MCF 10A (cell line): ENCODE measurements at places on chromosomes 7 and 10. TPM values are rescaled to one million over a fixed set of nuclear protein-coding genes. Genes with fewer than 3 reads are reported as not detected.

SPDYE5 gene
- 0.12 and 0.16 TPM in 2 replicates for total RNA-seq

PKD2L1 gene
- total RNA-seq = not detected in 2 replicates

GRCh38 chr7:40527723-40528122, 392.9 kb downstream of the SUGCT start:
- no peak overlapping the region for H3K4me3 ChIP-seq
- H3K27me3 ChIP-seq = no peaks in the 10 kb centered on the region
- no peaks in the 10 kb centered on the region for H3K4me1 ChIP-seq
- no peak for DNase-seq
- no peak overlapping the region for H3K27ac ChIP-seq
- no peaks in the 10 kb centered on the region for H3K36me3 ChIP-seq

GRCh38 chr10:78972160-78972946, 96.4 kb upstream of the ZMIZ1 start:
- peak overlapping the region; percentile 51 for H3K27ac ChIP-seq
- no peaks in the 10 kb centered on the region for H3K27me3 ChIP-seq
- H3K4me1 ChIP-seq = peaks cover 27% of the 10 kb centered on the region
- peak overlapping the region; percentile 78 for H3K4me3 ChIP-seq
- no peaks in the 10 kb centered on the region for H3K36me3 ChIP-seq

DNA sequence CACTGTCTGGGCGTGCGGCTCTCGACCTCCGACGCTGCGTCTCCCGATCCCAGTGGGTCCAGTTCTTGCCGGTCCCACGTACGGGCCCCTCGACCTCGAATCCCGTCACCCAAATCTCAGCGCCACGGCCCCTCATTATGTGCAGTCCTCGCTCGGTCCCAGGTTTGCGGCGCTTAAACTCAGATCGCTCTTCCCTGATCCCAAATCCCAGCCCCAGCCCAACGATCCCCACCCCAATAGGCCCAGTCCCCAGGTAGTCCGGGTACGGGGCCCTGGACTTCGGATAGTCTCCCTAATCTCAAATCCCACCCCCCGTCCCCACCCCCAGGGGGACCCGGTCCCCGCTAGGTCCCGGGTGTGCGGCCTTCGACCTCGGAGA, 666 bp downstream of the HNRNPF start:
- H3K27me3 ChIP-seq = no peaks in the 10 kb centered on the region
- DNase-seq = no peak
- peak overlapping the region; percentile 89 for H3K4me3 ChIP-seq

MYL7 gene
- not detected in 2 replicates for total RNA-seq

DNA sequence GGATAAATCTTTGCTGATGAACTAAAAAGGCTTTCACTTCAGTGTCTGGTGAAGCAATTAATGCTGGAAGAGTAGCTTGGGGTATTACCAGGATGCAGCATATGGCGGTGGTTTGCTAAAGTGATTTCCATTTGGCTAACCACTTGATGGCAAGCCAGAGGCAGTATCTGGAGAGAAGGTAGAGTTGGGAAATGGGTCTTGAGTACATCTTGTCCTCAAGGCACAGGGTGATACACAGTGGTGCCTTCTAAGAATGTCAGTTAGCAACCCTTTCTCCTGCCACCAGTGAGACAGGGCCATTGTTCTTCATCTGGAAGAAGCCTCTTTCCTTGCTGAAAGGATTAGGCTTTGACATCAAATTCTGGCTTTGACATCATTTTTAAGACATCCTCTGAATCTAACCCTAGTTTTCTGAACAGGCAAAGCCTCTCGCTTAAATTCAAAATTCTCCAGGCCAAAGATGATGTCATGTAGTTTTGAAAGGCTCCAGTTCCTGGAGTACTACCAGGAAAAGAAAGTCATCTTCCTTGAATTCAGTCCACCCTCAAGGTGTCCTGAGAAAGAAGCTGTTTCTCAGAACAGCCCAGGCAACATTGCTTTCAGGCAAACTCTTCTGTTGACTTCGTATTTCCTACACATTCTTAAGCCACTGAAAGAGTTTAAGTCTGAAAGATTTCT, 162.4 kb downstream of the ARID5B start:
- H3K36me3 ChIP-seq = peaks cover 76% of the 10 kb centered on the region
- H3K4me3 ChIP-seq = no peak overlapping the region
- peak overlapping the region; percentile 46 for H3K27ac ChIP-seq
- DNase-seq = peak; percentile 41

ANLN gene
- 64.3 and 104 TPM in 2 replicates for total RNA-seq

SFTPA1 gene
- not detected in 2 replicates for total RNA-seq

DNA sequence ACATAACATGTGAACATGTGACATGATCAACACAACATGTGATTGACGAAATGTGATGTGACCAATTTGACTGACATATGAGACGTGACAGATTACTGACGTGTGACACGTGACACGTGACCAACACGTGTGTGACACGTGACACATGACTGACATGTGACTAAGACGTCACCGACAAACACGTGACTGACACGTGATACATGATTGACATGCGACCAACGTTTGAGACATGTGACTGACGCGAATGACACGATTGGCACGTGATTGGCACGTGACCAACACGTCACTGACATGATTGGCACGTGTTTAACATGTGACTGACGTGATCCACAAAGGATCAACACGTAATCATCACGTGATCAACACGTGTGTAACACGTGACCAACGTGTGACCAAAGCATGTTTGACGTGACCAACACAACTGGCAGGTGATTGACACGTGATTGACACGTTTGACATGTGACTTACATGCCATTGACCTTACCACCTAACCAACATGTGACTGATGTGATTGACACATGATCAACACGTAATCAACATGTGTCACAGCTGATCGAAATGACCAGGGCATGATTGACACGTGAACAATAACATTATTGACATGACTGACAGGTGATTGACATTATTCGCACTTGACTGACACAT, 23.7 kb downstream of the CRPPA start:
- H3K4me1 ChIP-seq = no peaks in the 10 kb centered on the region
- peaks cover 7% of the 10 kb centered on the region for H3K36me3 ChIP-seq
- no peaks in the 10 kb centered on the region for H3K27me3 ChIP-seq
- no peak overlapping the region for H3K27ac ChIP-seq
- H3K4me3 ChIP-seq = no peak overlapping the region

- no peak overlapping the region for H3K4me3 ChIP-seq
- H3K4me1 ChIP-seq = peaks cover 36% of the 10 kb centered on the region
- H3K27ac ChIP-seq = no peak overlapping the region
- no peak for DNase-seq
- H3K36me3 ChIP-seq = peaks cover 6% of the 10 kb centered on the region
- H3K27me3 ChIP-seq = no peaks in the 10 kb centered on the region
These were observed 6.9 kb downstream of the WASL start for GRCh38 chr7:123741940-123742339.

CDK14 gene
- total RNA-seq = 21.2 and 32.0 TPM in 2 replicates
